EL (cell line): ENCODE measurements at places on chromosomes 1 and 21.
A peak's percentile ranks its signal among the peaks of the same experiment; 100 is the strongest.

DNA sequence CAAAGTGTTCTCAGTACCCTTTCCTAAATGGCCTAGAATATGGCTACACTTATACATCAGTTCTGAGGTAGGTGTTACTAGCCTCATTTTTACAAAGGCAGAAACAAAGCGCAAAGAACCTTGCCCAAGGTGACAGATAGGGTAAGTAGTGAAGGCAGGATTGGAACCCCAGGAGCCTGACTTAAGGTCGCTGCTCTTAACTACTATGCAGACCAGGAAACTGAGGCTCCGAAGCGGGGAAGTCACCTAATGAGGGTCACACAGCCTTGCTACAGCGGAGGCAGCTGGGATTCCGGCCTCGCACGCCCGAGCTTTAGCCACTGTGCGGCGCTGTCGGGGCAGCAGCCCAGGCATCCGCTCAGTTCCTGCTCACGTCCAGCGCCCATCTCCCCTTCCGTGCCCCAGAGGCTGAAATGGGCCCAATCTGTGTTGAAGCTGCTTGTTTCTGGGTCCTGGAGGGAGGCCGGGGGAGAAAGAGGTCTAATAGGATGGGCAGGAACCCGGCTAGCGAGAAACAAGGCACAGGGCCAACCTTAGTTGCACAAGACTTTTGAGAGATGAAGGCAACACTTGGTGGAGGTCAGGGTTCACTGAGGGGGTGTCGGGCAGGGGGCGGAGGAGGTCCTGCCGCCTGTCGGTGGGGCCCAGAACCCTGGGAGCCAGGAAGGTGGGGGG is 1.4 kb upstream of the FOXD2 start:
- DNase-seq: peak; percentile 80

DNA sequence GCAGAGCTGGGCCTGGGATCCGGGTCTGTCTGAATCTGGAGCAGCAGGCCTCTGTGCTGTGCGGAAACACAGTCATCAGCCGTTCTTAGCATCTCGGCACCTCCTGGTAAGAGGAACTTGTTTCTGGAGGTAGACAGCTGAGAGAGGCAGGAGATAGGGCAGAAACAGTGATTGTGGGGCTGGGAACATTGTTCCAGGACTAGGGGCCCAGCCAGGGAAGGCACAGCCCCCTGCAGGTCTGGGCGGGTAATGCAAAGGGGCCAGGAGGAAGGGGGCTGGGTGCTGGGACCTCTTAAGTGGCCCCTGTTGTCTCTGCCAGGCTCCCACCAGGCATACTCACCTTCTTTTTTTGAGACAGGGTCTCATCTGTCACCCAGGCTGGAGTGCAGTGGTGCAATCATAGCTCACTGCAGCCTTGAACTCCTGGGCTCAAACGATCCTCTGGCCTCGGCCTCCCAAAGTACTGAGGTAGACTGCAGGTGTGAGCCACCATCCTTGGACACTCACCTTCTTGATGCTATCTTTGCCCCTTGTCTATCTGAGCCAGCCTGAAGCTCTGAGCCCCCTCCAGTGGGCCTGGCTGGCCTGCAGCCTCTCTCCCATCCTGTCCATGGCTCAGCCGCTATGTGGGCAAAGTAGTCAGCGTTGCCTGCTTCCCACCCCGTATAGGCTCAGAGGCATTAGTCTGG is 134.3 kb upstream of the ZBTB40 start:
- peak; percentile 19 for DNase-seq

- no peak for DNase-seq
These were observed 11.5 kb upstream of the LRRC47 start for GRCh38 chr1:3807769-3808168.

DNA sequence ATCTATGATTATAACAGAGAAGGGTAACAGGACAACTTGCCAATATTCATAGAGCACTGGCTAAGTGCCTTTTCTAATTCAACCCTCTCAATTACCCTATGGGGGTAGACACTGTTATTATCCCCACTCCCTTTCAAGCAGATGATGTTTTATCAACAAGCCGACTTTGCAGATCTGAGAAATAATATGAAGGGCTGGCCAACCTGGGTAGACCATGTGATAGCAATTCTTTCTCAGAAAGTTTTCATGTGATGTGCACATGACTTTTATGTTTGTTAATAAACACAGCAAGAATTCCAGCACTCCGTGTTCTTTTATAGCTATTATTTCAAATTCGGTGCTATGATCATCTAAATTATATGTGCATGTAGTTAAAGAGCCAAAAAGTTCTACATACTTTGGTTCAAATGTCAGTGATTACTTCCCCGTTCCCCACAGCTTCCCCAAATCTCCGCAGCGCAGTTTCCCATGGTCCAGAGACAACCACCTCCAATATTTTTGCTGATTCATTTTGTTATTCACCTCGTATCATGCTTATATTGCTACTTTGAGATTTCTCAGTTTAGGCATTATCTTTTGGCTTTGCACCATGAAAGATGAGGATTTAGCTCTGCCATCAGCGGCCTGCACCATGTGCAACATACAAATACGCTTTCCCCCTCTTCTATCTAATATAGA is 96.7 kb upstream of the GADD45A start:
- DNase-seq: no peak

DNA sequence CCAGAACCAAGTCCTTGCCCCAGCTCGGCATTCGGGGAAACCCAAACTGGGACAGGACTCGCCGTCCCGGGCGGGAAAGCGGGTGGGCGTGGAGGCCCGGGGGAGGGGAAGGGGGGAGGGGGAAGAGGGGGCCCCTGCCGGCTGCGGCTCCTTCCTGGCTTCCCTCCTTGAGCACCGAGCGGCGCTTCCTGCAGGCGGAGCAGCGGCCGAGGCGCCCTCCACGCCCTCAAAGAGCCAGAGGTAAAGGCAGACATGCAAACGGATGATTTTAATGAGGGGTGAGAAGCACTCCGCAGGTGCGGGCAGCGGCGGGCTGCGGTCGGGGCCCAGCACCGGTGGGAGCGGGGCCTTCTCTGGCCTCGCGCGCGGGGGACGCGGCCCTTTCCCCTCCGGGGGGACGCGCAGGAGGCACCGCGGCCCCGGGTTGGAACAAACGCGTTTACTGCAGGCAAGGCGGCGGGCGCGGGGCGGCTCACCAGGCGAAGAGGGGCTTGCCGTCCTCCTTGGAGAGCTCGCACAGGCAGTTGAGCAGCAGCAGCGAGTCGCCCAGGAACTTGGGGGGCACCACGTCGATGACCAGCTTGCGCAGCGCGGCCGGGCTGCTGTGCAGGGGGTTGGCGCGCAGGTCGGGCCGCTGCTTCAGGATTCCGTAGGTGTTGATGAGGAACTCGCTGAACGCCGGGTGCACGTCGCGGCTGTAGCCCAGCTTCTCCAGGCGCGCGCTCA is 5.7 kb upstream of the FTCD start:
- no peak for DNase-seq

GRCh38 chr1:161137881-161138280 is 5.4 kb upstream of the DEDD start:
- DNase-seq: no peak

- no peak for DNase-seq
These were observed 533.3 kb downstream of the PTBP2 start for GRCh38 chr1:97254731-97255463.

GRCh38 chr1:100565937-100566699 is 28.2 kb downstream of the GPR88 start:
- no peak for DNase-seq

GRCh38 chr1:55970526-55971110 is 608.7 kb downstream of the PLPP3 start:
- peak; percentile 72 for DNase-seq
